ENCODE measurements at places on chromosomes 3 and 15.

DNA sequence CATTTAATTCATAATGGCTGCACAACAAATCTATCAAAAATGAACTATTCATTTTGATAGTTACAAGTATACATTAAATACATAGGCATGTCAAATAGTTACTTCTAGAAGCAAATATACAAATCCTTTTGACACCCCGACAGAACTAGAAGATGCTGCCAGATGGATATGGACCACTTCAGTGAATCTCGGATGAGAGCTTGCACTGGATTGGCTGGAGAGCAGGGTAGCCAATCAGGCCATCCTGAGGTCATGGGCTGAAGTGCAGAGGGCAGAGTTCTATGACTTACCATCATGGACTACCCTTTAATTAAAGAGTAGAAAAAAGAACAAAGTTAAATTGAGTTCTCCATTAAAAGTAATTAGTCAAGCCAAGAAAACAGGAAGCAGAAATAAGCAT lies 8.3 kb downstream of the CCNL1 start:
- no peak for DNase-seq

DNA sequence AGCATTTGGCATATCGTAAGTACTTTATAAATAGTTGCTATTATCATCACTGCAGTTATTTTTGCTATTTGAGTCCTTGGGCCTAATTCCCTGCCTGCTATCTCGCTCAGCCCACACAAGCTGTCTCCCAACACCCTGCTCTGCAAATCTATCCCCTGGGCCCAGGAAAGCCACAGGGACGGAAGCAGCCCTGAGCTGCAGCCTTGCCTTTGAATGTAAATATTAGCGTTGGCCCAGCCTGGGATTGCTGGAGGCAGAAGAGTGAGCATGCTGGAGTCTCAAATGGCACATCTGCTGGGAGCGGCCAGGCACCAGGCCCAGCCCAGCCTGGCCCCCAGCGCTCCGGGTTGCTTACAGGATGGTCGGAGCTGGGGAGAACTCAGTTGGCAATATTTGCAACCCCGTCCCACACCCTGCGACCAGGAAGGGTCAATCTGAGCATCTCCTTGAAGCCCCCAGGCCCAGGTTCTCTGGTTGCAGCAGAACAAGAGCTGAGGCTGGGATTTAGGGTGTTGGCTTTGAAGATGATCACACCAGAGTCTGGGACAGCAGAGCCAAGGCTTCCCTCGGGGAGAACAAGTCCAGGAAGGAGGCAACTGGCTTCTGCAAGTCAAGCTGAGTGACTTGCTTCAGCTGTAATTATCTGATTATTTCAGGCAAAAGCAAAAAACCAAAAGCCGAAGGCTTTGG lies 529.6 kb downstream of the SHQ1 start:
- DNase-seq, result no peak

DNA sequence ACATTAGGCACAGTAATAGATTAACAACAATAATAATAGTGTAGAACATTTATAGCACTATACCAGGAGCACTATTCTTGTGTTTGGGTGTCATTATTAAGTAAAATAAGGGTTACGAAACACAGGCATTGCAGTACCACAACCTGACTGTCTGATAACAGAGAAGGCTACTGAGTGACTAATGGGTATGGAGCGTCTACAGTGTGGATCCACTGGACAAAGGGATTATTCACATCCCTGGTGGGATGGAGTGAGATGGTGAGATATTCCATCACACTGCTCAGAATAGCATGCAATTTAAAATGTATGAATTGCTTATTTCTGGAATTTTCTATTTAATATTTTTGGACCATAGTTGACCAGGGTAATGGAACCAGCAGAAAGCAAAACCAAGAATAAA lies 18.2 kb downstream of the MINDY4B start:
- DNase-seq, result no peak

GRCh38 chr3:30696403-30696819 lies 90.0 kb downstream of the TGFBR2 start:
- no peak for DNase-seq

- no peak for DNase-seq
These were observed 427.2 kb downstream of the OCA2 start for GRCh38 chr15:27671819-27672437.

DNA sequence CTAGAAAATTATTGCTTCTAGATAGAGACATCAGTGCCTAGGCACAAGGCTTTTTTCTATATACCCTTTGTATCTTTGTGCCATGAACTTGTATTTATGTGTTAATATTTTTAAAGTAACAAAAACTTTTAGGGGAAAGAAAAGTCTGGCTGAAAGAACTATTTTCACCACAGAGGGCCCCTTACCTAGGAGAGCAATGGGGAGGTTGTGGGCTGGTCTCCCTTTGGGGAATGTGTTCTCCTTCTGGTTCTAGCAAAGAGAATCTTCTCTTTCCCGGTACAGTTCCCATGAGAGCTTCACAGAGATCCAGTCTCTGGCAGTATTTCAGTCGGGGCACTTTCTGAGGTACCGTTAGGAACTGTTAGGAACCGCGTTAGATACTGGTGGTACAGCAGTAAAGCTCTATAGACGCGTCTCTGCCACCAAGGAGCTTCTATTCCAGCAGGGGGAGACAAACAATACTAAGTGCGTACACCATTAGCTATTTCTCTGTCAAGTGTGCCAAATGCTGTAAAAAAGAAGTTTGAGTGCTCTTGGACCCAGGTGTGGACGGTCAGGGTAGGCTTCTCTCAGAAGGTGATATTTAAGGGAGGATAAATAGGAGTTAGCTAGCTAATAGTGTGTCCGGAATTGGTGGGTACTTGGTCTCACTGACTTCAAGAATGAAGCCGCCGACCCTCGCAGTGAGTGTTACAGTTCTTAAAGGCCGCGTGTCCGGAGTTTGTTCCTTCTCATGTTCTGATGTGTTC lies 4.6 kb upstream of the EPB42 start:
- no peak for DNase-seq

GRCh38 chr3:142027300-142027699 lies 122.0 kb downstream of the TFDP2 start:
- DNase-seq, result no peak

GRCh38 chr15:91203619-91204203 lies 103.7 kb downstream of the SV2B start:
- no peak for DNase-seq

- no peak for DNase-seq
These were observed 515.6 kb upstream of the NR2F2 start for GRCh38 chr15:95814908-95815307.

All from stimulated activated CD8-positive, alpha-beta memory T cell treated with anti-CD3 and anti-CD28 coated beads, Interleukin-4, amount 100 ng/mL, for 1 hour (primary cell).